ENCODE measurements at places on chromosomes 12 and 14.

DNA sequence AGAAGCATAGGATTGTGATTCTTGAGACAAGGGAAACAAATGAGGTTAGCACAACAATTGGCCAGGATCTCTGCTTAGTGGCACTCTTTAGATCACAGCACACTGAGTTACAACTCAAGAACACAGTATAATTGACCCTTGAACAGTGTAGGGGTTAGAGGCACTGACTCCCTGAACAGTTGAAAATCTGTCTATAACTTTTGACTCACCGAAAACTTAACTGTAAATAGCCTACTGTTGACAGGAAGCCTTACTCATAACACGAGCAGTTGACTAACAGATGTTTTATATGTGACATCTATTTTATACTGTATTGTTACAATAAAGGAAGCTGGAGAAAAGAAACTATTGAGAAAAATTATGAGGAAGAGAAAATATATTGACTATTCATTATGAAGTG, 296.1 kb downstream of the RERGL start:
- DNase-seq, result no peak

GRCh38 chr12:87338681-87339080, 690.5 kb downstream of the C12orf50 start:
- no peak for DNase-seq

GRCh38 chr12:76552343-76552938, 7.1 kb downstream of the OSBPL8 start:
- no peak for DNase-seq

GRCh38 chr14:104723651-104724406, at the start of gene ADSS1:
TSS of gene ADSS1 (plus strand) at chr14:104724229. CDS start at chr14:104724271, 42 bp downstream.
- DNase-seq, result peak; percentile 63

DNA sequence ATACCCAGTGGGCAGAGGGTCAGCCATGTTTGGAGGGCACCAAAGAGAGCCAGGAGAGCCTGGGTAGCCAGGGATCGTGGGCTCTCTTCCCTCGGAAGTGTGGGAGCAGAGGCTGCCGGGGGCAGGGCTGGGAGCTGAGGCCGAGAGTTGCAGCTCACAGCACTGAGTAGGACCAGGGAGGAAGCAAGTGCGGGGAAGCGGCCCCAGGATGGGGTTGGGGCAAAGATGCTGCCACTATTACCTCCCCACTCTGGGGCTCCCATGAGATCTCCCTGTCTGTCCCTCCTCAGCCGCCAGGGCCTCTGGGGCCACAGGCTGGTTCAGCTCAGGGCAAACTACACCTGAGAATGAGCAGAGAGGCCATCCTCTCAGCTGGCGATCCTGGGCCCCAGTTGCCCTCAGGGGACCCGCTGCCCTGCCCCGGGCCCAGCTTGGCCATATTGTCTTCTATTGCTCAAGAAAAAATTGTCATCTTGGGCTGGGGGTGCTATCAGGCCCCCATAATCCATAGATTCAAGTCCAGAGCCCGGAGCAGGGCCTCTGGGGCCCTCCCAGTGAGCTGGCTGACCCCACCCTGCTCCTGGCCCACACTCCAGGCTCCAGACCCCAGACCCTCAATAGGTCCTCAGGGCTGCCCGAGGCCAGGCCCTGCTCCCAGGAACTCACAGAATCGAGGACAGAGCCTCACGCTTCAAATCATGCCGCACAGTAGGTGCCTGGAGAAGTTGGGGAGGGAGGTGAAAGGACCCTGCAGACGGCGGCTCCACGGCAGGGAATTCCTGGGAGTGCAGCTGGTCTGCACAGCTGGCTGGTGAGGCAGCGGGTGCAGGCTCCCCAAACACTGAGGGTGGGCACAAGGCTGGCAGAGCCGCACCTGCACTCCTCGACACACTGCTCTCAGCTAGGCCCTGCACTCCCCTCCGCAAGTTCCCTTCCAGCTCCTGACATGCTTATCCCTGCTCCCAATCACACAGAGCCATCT, 20.5 kb upstream of the DIO3 start:
- no peak for DNase-seq

DNA sequence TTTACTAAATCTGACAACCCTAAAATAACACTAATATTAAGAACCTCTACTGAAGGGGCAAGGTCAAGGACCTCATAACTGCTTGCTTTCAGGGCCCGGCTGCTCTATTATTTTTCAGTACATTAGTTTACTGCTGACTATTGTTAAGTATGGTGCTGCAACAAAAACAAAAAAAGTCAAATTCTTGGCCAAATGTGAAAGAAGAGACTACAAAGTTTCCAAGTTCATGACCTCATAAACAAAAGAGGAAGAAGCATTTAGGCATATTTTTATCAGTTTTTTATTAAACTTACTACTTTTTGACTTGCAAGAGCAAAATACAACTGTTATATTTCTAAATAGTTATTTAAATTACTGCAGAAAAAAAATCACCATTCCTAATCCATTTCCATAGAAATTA, 109.8 kb upstream of the GPHB5 start:
- DNase-seq, result no peak

DNA sequence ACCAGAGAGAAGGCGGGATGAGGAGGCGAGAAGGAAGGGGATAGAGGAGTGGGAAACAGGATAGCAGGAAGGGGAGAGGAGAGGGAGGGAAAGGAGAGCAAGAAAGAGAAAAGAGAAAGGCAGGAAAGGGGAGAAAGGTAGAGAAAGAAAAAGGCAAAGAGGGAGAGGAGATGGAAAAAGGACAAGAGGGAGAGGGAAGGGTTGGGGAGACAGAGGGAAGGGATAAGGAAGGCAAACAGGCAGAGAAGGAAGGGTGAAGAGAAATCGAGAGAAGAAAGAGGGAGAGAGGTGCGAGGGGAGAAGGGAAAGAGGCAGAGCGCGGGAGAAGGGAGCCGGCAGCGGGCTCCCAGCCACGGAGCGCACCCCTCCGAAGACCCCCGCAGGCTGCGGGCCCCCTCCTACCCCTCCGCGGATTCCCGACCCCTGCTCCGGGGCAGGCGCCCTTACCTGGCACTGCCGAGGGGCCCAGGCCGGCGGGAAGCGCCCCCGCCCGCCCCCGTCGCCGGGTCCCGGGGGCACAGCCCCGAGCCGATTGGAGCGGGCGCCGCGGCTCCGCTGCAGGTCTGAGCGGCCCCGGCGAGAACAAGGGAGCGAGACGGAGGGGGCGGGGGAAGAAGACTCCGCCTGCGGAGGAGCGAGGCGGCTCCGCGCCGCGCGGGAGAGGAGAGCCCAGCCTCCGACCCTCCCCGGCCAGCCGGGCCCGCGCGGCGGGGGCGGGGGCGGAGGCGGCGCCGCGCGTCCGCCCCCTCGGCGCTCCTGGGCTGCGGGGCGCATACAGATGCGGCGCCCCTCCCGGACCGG, at the start of gene CDH24:
TSS of gene CDH24 (minus strand) at position 565 of the 801 bp plus-strand sequence. CDS start 1,787 bp downstream, outside the sequence.
- DNase-seq, result peak; percentile 75

DNA sequence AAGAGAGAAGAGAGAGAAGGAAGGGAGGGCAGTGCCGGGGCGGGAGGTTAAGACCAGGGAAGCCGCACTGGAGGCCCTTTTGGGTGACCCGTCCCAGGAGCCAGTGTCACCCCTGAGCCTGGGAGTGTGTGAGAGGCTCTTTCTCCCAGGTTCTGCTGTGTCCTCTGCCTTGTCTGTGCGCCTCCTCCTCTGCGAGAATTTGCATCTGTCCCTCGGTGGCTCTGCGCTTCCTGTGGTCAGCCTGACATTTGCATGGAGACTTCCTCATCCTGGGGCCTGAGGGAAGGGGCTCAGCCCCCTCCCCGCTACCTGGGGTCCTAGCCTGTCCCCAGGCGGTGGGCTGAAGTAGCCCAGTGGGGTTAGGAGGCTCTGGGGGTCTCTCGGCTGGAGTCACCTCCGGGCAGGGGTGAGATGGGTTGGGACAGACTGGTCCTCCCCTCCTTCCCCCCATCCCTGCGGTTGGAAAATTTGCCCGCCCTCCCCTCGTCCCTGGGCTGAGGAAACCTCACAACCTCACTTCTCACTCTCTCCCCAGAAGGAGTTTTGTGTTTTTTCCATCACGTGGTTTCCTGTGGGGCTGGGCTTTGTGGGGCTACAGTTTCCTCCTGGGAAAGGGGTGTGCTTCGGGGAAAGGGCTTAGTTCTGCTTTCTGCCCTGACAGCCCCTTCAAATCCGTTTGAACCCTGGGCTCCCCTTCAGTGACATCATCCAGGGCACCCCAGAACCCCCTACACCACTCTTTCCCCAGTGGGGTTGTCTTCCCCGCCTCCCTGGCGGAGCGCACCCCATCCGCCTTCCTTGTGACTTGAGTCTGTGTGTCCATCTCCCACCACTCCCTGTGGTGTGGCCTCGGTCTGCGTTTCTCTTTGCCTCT, 2.5 kb downstream of the PTPN6 start:
- DNase-seq, result peak; percentile 88

DNA sequence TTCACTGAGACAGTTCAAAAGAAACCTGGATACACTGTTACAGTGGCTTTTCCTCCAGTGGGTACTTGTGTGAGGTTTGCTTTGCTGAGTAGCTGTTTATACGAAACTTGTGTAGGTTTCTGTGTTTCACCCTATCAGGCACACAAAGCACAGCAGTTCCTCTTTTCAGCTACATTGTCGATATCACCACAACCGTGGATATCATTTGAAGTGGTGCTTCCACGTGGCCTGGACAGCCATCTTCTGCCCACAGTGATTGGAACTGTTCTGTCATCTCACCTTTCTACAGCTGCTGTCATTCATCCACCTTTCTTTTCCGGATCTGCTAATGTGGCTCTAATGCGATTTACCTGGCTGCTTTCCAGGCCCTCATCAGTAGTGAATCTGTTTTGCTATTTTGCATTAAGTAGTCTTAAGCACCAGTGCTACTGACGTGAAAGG, 368.8 kb downstream of the SYT1 start:
- no peak for DNase-seq
